ENCODE measurements at places on chromosomes 4 and X. TPM values are rescaled to one million over a fixed set of nuclear protein-coding genes. Genes with fewer than 3 reads are reported as not detected.
A peak's percentile ranks its signal among the peaks of the same experiment; 100 is the strongest.

DNA sequence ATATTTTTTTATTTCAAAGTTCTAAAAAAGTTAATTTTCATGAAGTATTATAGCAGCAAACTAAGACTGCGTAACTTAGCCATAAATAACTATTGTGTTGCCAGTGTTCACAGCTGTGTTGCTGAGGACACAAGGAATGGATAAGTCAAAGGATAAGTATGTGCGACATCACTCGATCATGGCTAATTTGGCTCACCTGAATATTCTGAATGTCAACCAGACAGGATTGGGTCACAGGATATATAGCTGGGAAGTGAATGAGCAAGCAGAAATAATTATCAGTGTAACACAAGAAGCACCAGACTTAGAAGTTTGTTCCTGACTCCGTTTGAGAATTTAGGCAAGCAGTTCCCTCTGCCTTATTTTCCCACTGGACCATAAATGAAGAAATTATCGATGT, 33.9 kb downstream of the PRDM8 start:
- DNase-seq, result no peak

Gene ZC4H2
- polyA plus RNA-seq, result 10.4 TPM

DNA sequence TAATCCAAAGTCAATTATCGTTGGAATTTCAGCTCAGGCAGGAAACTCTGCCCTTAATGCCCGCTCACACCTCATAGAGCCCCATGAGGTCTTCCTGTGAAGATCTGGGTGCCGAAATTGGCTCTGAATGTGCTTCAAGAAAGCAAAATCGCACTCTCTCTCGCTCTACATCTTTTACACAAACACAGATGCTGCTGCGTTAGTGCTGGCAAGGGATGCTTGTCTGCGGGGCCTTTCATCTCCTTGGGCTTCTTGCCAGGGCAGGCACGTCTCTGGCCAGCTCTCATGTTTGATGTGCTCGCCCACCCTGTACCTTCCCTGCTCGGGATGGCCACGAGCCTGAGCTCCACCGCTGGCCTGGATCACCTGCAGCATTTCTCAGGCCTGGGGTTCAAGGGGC, 66.5 kb downstream of the CLCN4 start:
- no peak for DNase-seq

GRCh38 chr4:70914631-70915030, 12.5 kb downstream of the MOB1B start:
- no peak for DNase-seq

Gene CT55
- polyA plus RNA-seq, result not detected

GRCh38 chrX:130347321-130347720, 7.6 kb downstream of the SLC25A14 start:
- no peak for DNase-seq

DNA sequence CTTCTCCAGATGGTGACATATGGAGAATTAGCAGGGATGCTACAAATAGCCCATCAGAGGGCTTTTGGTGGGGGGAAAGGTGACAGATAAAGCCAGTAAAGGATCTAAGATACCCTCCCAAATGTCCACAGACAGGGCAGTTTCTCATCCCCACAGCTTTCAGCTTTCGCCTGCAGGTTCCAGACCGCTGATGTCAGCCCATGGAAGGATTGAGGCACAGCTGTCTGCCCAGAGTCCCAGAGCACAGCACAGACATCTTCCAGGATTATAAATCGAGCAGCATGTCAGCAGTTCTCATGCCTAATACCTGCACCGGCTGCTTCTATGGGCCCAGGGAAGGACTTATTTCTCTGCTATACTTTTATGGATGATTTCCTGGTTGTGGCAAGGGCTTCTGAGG, 96.7 kb upstream of the MXRA5 start:
- DNase-seq, result no peak

Gene FMR1NB
- polyA plus RNA-seq, result not detected

Gene SRPK3
- 0.32 TPM for polyA plus RNA-seq

DNA sequence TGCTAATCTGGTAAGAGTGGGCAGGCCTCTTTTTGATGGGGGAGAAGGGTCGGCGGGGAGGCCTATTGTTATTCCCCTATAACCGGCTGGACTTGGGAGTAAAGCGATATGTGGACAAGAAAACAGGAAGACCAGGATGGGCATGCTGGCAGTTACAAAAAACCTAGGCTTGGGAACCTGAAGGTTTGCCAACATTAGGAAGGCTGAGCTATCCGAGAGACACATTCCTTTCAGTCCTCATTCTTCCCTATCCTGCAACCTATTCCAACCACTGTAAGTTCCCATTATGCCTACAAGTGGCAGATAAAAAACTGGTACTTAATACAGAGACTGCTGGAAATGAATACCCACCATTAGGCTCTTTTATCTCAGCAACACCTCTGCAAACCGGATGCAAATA, 32.4 kb upstream of the CT47C1 start:
- DNase-seq, result no peak

GRCh38 chrX:28487818-28488217, 99.4 kb upstream of the IL1RAPL1 start:
- DNase-seq, result no peak

Gene CC2D2A
- polyA plus RNA-seq, result 4.5 TPM

DNA sequence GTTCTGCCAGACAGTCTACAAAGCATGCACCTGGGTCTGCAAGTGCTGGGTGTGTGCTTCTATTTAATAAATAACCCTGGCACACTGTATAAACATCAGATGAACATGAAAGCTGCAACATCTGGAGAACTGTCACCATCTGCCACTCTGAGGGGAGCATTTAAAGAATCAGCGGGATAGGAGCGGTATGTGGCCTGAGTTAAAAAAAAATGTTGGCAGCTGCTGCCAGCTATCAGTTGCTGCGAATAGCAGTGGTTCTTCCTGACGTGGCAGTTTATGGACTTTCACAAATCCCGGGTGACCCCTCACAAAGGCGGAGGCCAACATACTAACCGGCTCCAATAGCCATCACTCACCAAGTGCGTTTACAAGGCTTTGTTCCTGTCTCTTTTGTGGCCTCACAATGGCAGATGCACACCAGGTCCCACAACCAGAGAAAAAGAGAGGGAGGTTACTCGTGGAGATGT, 95.1 kb downstream of the RASL11B start:
- DNase-seq, result peak; percentile 30

DNA sequence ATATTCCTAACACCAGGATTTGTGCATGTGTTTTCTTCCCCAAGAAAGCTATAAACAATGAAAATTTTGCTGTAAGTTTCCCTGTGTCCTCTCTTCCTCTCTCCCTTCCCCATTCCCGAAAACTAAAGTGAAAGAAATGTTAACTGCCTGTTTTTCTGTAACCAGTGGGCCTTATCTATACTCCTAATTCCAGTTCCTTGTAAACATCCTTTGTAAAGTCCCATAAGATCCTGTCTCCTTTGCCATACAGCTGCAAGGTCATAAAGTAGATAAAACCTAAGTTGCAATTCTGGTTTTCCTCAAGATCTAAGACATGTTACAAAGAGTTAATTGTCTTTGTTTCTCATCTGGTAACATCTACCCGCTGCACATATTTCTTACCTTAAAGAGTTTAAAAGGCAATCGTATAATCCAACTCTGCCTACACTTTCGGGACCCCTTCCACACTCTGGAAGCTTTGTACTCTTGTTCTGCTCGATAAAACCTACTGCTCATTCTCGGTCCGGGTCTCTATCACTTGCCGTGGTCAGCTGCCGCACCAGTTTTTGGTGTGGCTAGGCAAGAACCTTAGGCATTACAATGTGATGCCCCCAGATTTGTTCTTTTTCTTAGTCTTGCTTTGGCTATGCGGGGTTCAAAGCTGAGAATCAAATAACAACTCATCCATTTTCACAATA, 20.5 kb downstream of the UGT2B7 start:
- DNase-seq, result no peak

Gene HEPH
- 53.0 TPM for polyA plus RNA-seq

DNA sequence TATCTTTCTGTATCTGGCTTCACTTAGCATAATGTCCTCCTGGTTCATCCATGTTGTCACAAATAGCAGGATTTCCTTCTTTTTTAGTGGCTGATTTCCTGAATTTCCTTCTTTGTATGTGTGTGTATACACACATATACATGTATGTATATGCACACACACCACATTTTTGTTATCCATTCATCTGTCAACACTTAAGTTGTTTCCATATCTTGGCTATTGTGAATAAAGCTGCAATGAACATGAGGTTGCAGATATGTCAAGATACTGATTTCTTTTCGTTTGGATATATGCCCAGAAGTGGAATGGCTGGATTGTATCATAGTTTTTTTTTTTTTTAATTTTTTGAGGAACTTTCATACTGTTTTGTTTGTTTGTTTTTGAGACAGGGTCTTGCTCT, 76.2 kb downstream of the WNK3 start:
- DNase-seq, result no peak
